ENCODE measurements at places on chromosomes 6 and 20. TPM values are rescaled to one million over a fixed set of nuclear protein-coding genes. Genes with fewer than 3 reads are reported as not detected.

KCNB1 gene
- 21.8 TPM for total RNA-seq

FITM2 gene
- total RNA-seq, result 17.0 TPM

- no peak for DNase-seq
- no peaks in the 10 kb centered on the region for H3K4me1 ChIP-seq
- H3K27ac ChIP-seq, result no peak overlapping the region
- H3K36me3 ChIP-seq, result no peaks in the 10 kb centered on the region
- no peak overlapping the region for H3K4me3 ChIP-seq
- no peaks in the 10 kb centered on the region for H3K27me3 ChIP-seq
Measured at GRCh38 chr6:134698228-134698627, 251.7 kb downstream of the ALDH8A1 start.

DNA sequence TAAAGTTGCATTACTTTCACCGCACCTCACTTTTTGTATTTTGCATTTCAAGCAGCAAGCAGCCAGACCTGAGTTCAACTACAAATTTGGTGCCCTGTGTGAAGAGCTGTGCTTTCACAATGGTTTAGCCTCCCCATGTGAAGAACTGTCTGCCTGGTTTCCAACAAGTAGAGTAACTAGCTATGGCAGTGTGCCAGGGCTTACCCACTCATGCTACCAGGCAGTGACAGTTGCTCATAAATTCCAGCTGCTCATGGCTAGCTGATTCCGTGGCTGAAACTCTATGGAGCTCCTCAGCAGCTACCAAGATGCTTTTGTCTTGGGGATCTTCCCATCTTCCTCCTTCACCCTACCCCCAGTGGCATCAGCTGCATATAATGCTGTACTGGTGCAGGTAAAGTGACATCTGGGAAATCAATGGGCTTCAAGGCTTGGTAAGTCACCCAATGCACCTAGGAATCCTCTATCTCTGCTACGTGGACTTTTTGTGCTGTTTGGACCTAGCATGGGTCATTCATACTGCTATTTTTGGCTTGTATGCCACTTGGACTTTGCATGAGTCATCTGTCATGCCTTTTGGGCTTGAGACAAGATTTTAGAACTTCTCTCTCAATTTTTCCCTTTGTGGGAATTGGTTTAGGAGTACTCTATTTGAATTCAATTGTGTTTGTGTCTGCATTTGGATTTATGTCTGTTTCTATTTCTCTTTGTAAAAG, 176.5 kb upstream of the GJE1 start:
- no peak for DNase-seq
- H3K27ac ChIP-seq, result no peak overlapping the region
- no peaks in the 10 kb centered on the region for H3K36me3 ChIP-seq
- H3K27me3 ChIP-seq, result no peaks in the 10 kb centered on the region
- H3K4me1 ChIP-seq, result no peaks in the 10 kb centered on the region

DNA sequence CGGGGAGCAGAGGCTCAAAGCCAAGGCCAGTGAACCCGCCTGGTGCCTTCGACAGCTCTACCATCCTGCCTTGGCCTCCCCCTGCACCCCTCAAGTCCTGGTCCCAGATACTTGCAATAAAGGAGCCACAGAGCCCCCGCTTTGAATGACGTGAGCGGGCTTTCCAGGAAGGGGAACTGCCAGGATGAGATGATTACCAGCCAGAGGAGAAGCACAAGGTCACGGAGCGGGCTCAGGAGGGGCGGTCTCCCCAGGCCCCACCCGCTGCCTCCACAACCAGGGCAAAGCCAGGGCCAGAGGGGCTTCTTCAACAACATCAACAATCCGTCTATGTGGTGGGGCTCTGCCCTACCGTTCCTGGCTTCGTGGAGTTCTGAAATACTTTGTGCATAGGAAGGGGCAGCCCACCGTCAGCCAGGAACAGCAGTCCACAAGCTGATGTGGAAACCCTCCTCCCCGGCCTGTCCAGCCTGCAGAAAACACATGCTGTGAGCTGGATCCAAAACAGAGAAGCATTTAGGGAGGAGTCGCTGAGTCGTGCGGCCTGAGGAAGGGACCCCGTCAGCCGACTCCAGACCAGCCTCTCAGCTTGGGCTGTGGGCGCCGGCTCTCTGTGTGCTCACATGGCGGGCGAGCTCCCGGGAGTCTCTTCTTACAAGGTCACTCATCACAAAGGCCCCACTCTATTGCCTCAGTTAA, 392.5 kb downstream of the CDH4 start:
- no peak for DNase-seq
- no peaks in the 10 kb centered on the region for H3K36me3 ChIP-seq
- H3K27me3 ChIP-seq, result peaks cover 16% of the 10 kb centered on the region
- no peak overlapping the region for H3K27ac ChIP-seq
- no peak overlapping the region for H3K4me3 ChIP-seq

GRCh38 chr20:17849901-17850683, 118.5 kb downstream of the SNX5 start:
- H3K27me3 ChIP-seq, result no peaks in the 10 kb centered on the region
- no peak overlapping the region for H3K4me3 ChIP-seq
- DNase-seq, result no peak
- no peaks in the 10 kb centered on the region for H3K36me3 ChIP-seq
- H3K4me1 ChIP-seq, result no peaks in the 10 kb centered on the region
